Cerebellar nuclear complex (tissue), 1 donor: ENCODE measurements at places on chromosomes 6 and 20.

- DNase-seq, result no peak
These were observed 67.4 kb downstream of the CNBD2 start for GRCh38 chr20:36035745-36036144.

DNA sequence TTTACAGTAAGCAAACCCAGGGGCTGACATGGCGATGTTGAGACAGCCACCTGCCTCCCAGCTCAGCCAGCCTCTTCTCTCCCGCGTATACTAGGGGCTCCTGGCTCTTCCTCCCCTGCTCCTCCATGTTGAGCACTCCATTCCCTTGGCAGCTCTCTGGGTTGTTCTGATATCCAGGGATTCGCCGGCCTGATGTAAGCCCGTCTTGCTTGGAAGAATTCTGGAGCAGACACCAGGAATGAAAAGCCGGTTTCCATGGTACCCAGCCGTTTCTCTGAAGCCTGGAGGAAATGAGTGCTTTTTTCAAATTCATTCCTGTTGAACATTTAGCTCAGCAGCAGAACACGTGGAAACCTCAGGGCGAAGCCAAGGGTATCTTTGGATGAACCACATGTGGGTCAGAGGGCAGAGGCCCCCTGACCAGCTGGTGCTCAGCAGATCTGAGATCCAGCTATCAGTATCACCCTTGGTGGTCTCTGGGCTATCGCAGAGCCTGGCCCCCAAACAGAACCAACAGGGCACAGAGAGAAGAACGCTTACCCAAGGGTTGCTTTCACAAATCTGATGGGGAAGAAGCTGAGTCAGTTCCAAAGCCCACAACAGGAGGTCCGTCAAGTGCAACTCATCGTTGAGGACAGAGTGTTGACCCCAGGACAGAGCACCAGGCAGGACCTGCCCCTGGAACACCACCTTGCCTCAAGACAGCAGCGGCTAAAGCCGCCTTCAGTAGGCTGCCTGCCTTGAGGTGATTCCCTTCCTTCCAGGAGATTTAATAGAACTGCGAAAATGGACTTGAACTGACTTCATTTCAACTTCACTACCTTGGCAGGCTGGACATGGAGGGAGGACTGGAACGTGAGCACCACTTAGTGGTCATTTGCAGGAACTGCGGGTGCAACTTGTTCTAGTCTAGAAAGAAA lies 96.1 kb upstream of the RIN2 start:
- no peak for DNase-seq

GRCh38 chr6:81561731-81562130 lies 190.8 kb downstream of the TENT5A start:
- DNase-seq, result no peak

DNA sequence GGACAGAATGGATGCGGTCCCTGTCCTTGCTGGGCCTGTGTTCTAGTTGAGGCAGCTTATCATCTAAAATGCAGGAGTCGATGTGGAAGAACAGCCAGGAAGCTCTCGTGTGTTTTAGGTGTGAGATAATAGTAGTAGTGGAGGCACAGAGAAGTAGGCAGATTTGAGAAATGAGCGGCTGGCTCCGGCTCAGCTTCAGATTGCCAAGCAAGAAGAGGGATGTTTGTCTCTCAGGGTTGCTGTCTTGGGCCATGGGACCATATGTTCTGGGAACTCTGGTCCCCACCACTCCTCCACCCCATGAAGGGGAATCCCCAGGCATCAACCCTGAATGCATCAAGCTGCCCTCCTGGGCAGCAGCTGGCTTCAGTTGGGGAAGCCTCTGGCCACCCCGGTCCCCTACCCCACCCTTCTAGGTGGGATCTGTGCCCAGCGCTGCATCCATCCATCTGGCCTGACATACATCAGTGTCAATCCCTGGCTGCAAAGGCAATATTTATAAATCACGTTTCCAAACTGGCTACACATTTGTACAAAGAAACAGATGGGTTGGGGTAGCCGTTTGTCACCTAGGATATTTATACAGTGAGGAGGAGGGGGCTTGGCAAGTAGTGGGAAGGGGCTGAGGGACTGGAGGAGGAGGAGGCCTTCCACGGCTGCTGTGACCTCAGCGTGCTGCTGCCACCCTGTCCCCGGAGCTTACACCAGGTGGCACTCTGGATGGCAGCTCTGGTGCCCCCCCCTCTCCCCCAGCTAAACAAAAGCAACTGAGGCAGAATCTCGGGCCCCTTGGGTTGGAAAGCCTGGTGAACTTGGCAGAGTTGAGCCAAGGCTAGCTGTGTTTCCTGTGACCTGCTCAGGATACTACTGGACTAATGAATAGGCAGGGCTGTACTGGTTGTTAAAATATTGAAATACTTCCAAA lies 64.4 kb downstream of the CD40 start:
- DNase-seq, result peak; percentile 34

DNA sequence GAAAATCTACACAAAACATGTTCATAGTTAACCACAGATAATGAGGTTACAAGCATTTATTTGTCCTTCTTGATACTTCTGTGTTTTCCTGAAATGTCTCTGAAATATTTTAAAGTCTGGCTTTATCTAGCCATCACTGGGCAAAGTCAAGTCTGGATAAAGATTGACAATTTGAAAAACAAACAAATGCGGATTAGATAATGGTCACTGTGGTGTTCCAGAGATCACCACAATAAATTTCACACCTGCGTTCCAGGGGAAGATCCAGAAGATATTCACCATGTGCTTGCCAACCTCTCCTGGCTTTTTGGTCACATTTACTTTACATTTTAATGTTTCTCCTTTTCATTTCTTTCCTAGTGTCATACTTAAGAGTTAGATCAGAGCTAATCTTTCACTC lies 109.7 kb upstream of the CCDC28A start:
- DNase-seq, result no peak

DNA sequence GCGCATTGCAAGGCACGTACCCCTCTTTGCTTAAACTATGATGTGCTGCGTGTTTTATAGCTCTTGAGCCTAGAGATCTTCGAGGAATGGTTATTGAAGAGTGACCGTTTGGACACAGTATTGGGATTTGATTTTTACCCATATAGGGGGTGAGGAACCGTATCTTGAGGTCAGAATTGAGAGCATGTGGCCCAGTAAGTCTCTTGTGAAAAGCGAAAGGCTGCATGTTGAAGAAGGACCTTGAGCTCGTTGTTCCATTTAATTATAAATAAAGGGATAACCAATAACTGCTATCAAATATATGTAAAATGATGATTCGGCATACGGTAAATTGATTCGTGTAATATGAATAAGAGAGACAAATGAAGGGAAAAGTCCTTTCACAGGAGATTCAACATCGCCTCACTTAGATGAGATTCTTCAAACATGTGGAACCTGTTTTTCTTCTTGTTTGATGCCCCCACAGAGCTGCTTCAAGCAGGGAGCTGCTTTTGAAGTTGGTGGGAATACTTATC lies 66.6 kb downstream of the AKAP12 start:
- no peak for DNase-seq

- no peak for DNase-seq
These were observed 80.3 kb downstream of the TBC1D7 start for GRCh38 chr6:13248053-13248452.

GRCh38 chr6:1640476-1640875 lies 30.8 kb downstream of the FOXC1 start:
- DNase-seq, result no peak

DNA sequence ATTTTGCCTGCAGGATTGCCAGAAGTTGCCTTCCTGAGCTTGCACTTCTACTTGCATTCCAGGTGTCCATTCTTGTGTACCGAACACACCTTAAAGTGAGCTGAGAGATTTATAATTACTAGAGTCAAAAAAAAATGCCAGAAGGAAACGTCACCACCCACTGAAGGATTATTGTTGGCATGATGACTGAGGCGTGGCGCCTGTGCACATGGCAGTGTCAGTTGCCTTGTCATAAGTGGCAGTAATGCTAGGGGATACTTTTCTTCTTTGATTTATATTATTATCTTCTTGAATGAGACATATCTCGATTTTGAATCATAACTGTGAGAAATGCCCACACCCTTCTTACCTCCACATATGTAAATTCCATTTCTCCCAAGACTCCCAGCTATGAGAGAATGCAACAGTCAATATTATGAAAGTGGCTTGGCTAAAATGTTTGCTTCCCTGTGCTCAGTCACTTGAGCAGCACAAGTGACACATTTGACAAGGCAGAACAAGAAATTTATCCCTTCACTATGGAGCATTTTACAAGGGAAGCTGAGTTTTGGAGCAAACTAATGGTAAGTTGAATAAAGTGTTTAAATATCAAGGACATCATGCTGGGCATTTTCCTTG lies 149.5 kb upstream of the SASH1 start:
- DNase-seq, result no peak

- no peak for DNase-seq
These were observed 7.5 kb downstream of the CCM2L start for GRCh38 chr20:32017711-32018251.

DNA sequence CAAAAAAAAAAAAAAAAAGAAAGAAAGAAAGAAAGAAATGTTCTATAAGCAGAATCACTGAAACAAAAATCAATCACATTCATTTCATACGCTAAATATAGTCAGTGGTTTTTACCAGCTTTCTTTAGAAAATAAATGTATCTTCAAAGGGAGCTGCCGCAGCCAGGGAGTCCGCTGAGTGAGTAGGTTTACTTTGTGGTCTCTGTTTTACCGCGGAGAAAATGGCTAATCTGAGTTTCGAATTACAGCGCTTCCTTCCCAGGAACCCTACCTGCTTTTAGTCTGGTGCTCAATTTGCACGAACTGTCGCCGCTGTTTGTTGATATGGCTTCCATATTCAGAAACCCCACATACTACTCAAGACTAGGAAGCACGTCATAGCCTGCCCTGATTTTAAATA lies 102.4 kb downstream of the TFAP2A start:
- DNase-seq, result no peak

GRCh38 chr6:33143113-33143770 lies 49.0 kb downstream of the COL11A2 start:
- DNase-seq, result no peak

- no peak for DNase-seq
These were observed 923.7 kb downstream of the TBC1D32 start for GRCh38 chr6:120410586-120410985.

- DNase-seq, result no peak
These were observed 437.4 kb upstream of the NRSN1 start for GRCh38 chr6:23688650-23689049.

DNA sequence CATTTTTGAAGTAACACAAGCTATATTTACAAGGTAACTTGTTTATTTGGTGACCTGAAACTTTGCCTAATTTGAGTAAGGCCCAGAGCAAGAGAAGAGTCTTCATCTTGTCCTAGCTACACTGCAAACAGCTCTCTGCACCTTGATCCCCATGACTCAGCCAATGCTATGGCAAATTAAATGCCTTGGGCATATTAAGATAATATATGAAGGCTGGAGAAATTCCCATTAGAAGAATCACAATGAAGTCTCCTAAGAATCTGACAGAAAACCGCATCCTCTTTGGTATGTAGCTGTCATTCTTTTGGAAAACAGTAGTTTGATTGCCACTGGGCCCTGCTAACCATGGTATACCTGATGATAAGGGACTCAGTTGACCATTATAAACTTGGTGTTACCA lies 204.5 kb downstream of the UBE3D start:
- no peak for DNase-seq

- DNase-seq, result no peak
These were observed 4.1 kb upstream of the PNPLA1 start for GRCh38 chr6:36265744-36266143.

DNA sequence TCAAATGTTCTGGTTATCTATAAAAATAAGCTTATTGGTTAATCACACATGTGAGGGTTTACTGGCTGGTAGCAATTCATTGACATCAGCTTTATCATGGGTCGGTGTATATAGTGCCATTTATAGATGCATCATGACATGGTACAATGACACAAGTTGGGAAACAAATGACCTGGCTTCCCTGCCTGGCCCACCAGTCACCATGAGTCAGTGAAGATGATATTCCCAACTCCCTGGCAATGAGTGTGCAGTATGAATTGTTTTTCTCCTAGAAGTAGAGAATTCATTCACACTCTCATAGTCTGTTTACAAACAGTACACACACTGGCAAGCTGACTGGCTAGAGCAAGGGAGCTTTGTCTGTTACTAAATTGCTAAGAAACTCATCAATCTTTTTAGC lies 37.2 kb upstream of the CALHM6 start:
- DNase-seq, result no peak

DNA sequence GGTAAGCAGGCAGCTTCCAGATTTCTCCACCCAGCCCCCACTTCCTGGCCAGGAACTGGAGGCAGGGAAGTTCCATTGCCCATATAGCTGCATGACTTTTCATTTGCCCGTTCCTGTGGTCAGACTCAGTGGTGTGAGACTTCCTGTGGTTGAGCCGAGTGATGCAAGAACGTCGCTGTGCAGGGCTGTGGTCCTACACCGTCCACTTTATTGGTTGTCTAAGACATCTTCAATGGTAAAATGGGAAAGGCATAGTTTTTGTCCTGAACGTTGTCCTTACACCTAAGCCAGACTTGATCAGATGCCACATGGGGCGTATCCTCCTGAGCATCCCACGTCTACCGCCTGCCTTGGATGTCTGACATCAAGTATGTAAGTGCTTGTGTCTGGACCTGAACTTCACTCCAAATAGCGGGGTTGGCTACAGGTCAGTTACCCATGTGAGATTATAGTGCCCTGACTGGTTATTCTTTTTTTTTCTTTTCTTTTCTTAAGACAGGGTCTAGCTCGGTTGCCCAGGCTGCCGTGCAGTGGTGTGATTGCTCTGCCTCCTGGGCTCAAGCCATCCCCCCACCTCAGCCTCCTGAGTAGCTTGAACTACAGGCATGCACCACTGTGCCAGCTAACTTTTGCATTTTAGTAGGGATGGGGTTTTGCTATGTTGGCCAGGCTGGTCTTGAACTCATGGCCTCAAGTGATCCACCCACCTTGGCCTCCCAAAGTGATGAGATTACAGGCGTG lies 25.9 kb upstream of the GTSF1L start:
- no peak for DNase-seq

DNA sequence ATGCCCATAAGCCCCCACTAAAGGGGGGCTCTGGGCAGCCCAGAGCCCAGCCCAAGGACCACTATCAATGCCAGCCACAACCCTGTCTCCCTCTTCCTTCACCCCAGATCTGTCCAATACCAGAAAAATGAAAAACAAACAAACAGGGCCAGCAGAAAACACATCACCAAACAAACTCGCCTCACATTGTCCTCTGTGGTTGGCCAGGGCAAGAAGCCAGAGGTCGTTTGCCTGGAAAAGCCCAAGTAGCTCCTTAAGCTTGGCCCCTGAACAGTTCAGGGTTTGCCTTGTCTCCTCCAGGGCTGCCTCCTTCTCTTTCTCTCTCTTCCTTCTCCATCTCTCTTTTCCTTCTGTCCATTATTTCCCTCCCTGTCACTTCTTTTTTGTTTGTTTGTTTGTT lies 10.1 kb upstream of the SCUBE3 start:
- DNase-seq, result no peak

DNA sequence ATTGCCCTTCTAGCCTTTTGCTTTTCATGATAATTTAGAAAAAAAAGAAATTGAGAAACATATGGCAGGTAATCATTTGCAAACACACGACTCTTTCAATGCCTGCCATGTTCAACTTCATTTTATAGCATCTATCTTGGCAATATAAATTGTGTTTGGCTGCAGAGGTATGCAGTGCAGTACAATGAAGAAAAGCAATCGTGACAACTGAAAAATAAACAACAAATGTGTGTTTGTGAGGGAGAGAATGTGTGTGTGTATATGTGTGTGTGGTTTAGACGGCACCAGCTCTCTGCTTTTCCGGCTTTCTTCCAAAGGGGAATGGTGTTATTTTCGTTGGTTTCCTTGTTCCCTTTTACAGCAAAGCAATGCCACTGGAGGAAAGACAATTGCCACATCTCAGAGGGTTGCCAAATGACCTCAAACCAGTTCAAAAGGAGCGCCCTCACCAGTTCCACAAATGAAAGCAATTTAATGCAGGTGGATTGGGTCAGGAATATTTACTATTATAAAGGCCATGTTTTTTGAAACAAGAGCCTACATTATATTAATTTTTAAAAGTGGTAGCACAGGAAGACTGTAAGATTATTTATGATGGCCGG lies 587.2 kb downstream of the PRKN start:
- no peak for DNase-seq
